ENCODE measurements at places on chromosomes 5 and 9.

DNA sequence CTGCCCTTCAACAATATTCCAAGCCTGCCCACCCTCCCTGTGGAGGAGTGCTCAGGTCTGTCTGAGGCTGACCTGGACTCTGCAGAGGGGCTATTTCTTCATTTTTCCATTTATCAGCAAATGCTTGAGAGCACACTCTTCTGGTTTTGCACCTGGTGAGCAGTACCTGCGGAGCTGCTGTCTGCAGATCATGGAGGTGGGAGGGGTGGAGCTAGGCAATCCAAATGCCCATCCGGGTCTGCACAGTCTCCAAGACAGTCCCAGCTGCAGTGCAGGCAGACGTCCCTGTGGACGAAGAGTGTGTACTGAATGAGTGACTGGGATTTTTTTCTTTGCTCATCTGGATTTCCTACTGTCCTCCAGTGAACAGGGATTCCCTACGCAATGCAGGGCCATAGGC is 239.8 kb downstream of the IRX2 start:
- DNase-seq, result no peak

DNA sequence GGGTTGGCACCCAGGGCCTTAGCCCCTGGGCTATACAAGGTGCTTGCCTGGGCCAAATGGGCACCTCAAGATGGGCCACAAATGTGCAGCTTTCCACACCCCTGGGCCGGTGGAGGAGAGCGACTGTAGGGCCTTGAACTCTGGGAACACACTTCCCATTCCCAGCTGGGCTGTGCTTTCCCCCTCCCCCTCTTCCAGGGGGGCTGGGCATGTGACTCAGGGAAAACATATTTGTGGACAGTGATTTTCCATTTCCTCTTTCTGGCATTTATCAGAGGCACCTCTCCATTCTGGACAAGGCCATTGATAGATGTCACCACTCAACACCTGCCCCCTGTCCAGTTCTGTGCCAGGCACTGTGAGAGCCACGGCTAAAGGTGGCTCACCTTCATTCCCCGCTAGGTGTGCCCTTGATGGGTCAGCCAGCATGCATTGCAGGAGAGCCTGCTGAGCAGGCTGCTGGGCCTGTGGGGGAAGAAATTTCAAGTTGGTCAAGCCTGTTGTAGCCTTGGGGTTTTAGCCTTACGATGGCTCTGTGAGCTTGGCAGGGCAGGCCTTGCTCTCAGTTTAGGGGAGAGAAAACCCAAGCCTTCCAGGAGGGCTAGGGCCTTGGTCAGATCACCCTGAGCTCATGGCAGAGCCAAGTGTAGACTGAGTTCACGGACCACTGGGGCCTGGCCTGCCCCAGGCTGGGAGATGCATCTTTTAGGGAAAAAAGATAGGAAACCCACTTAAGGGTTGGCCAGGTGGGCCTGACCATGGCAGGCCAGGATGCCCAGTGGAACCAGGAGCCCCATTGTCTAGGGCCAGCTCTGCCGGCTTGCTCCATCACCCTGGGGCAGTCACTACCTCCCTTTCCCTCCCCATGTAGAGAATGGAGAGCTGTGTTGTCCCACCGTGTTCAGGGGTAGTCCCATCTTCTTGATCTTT is 113.9 kb downstream of the DAB2IP start:
- DNase-seq, result no peak

- no peak for DNase-seq
Measured at GRCh38 chr9:69900406-69900805, 79.8 kb downstream of the CFAP95 start.

- DNase-seq, result peak; percentile 17
Measured at GRCh38 chr5:137563301-137563645, 64.1 kb upstream of the SPOCK1 start.

- DNase-seq, result no peak
Measured at GRCh38 chr9:1916655-1917054, 98.5 kb upstream of the SMARCA2 start.

GRCh38 chr9:112103405-112103804 is 71.7 kb downstream of the SUSD1 start:
- peak; percentile 13 for DNase-seq

- DNase-seq, result no peak
Measured at GRCh38 chr9:33459115-33459514, 11.7 kb upstream of the AQP3 start.

- DNase-seq, result no peak
Measured at GRCh38 chr9:911005-911404, 65.5 kb upstream of the DMRT3 start.

GRCh38 chr5:2482778-2483177 is 268.7 kb downstream of the IRX2 start:
- DNase-seq, result no peak

DNA sequence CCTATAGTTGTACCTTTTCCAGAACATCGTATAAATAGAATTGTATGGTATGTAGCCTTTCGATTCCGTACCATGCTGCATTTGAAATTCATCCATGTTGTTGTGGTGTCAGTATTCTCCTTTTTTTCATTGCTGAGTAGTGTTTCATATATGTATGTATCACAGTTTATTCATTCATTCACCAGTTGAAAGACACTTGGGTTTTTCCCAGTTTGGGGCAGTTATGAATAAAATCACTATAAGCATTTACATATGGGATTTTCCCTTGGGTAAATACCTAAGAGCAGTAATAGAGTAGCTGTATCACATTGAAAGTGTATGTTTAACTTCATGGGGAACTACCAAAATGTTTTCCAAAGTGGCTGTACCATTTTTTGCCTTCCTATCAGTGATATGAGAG is 16.1 kb upstream of the FKTN start:
- DNase-seq, result no peak

DNA sequence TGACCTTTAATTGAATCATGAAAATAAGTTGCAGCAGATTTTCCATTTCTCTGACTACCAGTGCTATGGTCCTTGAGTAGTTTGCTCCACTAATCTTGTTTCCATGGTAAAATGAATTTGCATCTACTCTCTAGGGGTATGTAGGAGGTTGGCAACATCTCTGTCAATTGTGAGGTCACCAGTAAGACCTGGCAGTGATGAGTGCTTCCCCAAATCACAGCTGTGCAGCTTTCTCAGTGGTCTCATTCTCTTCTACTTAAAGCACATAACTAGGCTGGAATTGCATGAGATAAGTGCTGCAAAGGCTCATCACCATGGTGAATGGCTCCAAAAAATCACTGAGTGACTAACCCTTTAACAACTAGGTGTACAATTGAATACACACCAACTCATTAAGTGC is 36.3 kb downstream of the ADAMTS19 start:
- DNase-seq, result no peak

GRCh38 chr5:462051-462481 is 19.1 kb downstream of the EXOC3 start:
- DNase-seq, result no peak

DNA sequence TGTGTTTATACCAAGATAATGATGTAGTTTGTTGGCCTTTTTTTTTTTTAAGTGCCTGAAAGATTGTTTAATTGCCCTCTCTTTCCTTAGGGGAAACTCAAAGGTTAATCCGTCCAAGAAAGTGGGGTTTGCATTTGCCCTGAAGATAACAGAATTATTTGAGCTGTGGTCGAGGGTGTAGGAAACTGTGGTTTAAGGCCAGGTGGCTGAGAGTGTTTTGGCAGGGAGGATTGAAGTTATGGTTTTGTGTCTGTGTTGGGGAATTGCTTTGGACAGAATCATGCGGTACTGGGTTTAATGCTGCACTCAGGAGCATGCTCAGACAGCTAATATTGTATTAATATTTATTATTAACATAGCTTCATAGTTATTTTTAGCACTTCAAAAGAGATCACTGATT is 509.8 kb downstream of the EBF1 start:
- no peak for DNase-seq

- DNase-seq, result no peak
Measured at GRCh38 chr9:133463234-133463863, 3.6 kb downstream of the CACFD1 start.

DNA sequence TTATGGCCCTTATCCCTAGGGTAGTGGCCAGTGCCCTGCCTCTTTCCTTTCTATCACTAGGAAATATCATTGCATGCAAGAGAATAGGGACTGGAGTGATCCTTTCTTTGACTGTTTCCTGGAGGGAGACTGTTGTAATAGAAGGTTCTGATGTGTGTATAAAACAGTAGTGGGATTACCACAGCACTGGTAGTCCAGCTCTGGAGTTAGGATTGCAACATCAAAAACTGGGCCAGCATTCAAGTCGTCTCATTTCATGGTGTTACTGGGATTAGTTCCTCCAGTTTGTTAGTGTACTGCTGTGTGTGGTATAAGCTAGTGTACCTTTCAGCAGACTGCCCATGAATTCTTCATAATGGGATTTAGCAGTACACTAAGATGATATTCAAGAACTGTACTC is 45.8 kb downstream of the KIAA1958 start:
- DNase-seq, result no peak

- no peak for DNase-seq
Measured at GRCh38 chr5:1963358-1963757, 80.6 kb upstream of the IRX4 start.

- peak; percentile 18 for DNase-seq
Measured at GRCh38 chr9:80146466-80146865, 574.7 kb downstream of the TLE4 start.

DNA sequence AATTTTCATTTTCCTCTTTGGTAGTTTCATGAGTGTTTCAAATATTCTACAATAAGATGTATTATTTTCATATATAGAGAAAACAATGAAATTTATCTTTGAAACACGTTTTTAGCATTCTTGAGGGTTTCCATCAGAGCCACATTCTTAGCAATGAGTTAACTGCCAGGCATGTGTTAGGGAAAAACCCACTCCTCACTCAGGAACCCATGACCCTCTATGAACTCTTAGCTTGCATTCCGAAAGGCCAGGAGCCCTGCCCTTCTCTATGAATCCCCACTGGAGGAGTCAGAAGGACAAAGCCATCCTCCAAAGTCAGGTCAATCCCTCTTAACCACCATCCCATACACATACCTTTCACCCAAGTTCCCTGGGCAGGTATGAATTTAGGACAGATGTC is 57.5 kb downstream of the ADAMTS12 start:
- no peak for DNase-seq

GRCh38 chr5:112232667-112233066 is 186.4 kb downstream of the EPB41L4A start:
- no peak for DNase-seq

GRCh38 chr9:10774051-10774450 is 161.2 kb upstream of the PTPRD start:
- no peak for DNase-seq

DNA sequence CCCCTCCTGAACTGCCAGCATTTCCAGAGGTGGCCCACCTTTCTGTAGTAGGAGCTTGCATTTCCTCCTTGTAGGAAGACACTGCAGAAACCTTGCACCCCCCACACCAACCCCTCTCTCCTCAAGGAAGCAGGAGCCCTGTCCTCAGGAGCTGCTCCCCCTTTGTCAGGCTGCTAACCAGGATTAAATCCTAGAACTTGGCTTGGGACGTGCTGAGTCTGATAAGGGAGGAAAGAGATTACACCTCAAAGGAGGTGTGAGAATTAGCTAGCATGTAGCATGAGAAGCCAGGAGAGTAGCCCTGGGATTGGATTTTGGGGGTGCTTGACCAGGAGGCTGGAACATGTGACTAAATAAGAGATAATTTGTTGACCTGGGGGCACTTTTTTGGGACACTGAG is 119.8 kb upstream of the ALDH1B1 start:
- no peak for DNase-seq

- no peak for DNase-seq
Measured at GRCh38 chr5:52854301-52854700, 66.6 kb downstream of the ITGA1 start.

GRCh38 chr9:87337335-87338087 is 160.2 kb upstream of the DAPK1 start:
- DNase-seq, result peak; percentile 80

DNA sequence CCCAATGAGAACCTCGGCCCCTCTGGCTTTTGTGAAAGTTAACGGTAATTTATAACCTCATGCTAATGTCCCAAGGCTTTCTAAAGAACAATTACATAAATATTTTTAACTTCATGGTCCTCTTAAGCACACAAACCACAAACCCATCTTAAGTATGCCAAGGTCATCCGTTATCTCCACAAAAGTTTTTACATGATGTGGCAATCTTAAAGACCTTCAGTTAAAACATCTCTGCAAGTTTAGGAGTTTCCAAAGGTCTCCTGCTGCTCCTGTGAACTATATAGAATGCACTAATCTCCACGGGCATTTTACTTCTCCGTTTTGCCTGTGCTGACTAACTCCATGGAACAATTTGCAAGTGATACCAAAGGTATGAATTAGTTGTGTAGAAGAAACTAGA is 228.2 kb downstream of the TLE1 start:
- no peak for DNase-seq

DNA sequence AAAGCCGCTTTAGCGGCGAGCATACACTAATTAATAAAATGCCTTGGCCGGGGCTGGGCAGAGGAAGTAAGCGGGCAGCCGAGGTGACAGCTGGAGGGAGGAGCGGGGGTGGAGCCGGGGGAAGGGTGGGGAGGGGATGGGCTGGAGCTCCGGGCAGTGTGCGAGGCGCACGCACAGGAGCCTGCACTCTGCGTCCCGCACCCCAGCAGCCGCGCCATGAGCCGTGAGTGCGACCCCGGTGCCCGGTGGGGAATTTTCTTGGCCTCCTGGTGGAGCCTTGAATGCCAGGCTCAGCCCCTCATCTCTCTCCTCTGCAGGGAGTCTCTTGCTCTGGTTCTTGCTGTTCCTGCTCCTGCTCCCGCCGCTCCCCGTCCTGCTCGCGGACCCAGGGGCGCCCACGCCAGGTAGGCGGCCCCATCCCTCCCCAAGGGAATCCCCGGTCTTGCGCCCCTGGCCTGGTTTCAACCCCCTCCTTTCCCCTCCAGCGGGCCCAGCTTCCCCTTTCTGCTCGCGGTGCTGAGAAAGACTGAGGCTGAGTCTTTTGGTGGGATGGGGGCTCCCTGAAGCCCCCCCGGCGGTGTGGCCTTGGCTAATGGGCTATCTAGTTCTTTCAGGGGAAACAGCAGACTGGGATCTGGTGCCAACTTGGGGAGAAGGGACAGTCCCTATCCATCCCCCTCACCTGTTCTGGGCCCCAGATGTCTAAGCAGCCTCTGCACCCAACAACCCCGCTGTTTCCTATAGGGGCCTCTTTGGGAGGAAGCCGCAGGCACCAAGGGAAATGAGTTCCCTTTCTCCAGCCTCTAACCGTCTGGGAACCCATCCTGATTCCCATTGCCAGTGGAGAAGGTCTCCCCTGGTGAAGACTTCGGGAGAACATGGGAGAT is at the start of gene PTGS1:
PTGS1 (plus strand) TSS at position 156 of the 887 bp plus-strand sequence; CDS start at position 217, 61 bp downstream.
- DNase-seq, result peak; percentile 38

DNA sequence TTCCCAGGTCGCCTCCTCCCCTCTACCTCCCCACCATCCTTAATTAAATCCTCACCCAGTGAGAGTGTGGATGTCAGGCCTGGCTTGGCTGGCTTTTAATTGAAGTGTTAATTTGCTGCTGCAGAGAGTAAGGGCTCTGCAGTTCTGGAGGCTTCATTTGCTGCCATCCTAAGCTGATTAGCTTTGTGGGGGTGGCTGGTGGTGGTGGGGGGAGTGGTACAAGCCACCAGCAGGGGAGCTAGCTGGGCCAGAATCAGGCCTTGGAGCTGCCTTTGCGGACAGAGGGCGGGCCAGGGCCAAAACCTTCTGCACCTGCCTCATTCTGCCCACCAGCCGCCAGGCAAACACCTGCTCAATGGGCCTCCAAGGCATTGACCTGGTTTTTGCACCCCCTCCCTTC is 26.8 kb upstream of the TIFAB start:
- no peak for DNase-seq

Data from retina (tissue), 1 donor.